ENCODE measurements at places on chromosomes 16 and 17. TPM values are rescaled to one million over a fixed set of nuclear protein-coding genes. Genes with fewer than 3 reads are reported as not detected.

DNA sequence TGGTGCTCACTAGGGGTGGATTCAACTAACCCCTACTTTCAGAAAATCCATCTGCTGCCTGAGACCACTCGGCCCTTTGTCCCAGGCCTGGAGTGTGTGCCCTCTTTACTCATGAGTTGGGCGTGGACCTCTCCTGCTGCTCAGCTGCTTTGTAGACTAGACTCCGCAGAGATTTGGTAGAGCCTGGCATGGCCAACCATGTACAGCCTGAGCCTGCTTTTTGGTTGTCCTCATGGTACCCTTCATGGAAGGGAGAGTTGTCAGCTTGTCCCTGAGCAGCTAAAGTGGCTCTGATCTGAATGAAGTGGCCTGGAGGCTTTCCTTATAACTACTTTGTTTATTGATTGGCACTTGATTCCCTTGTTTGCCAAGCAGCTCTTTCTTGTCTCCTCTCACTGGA is 1.5 kb downstream of the EDC4 start:
- no peak for DNase-seq

DNA sequence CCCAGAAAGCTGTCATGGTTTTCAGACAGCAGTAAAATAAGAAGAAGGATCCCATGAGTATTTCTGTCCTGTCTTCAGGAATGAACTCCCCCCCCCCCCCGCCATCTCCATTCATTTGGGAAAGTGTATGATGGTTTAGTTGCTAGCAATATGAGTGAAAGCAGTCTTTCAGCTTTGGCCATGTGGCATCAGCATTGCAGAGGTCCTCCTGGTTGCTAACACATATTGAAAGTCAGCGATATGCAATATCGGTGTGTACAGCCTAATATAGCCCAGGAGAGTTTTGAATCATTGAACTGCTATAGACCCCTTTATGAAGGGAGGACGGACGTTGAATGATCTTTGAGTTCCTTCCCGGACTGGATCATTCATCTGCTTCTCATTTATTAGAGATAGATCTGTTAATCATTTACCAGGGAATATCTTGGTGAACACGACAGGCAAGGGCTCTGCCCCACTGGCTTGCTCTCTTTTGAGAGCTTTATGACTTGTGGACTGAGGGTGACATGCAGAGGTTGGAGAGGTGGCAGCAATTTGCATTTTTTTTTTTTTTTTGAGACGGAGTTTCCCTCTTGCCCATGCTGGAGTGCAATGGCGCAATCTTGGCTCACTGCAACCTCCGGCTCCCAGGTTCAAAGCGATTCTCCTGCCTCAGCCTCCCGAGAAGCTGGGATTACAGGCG is 25.2 kb downstream of the DEF8 start:
- no peak for DNase-seq

DNA sequence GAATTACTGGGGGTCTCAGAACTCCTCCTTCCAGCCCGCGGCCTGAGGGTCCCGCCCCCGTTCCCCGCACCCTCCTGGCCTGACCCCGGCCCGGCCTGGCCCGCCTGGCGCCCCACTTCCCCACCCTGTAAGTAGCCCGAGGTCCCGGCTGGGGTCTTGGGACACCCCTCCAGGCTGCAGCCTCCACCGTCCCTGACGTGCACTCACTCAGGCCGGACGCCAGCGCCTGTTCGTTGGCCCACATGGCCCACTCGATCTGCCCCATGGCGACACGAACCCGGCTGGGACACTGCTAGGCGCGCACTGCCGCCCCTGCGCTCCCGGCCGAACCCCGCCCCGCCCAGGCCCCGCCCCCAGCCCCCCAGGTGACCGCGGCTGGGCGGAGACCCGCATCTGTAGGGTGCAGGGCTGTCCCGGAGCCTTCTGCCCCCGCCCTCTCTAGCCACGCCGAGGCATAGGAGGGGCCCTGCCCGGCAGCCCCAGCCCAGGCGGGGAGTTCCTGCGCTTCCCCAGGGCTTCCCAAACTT is at the start of gene CYBA:
Gene CYBA (minus strand): TSS at position 305 of the 527 bp plus-strand sequence. CDS start 40 bp downstream, at position 265.
- no peak for DNase-seq

DNA sequence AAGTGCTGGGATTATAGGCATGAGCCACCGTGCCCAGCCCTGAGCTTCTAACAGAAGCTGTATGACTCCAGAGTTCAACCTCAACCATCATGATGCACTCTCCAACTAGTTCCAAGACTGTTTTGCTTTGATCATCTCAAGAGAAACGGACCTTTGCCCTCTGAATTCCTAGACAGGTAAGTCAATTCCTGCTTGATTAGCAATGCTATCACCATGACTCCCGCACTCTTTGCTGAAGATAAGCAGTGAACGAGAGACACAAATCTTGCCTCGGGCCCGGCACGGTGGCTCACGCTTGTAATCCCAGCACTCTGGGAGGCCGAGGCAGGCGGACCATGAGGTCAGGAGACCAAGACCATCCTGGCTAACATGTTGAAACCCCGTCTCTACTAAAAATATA is 22.2 kb downstream of the ANKFY1 start:
- DNase-seq: no peak

GRCh38 chr17:37310940-37311339 is 64.8 kb upstream of the C17orf78 start:
- DNase-seq: no peak

Gene EXOC3L1
- 6.3 TPM for polyA plus RNA-seq

Gene ABCA10
- polyA plus RNA-seq: 3.0 TPM

Gene NDRG4
- 7.9 TPM for polyA plus RNA-seq

DNA sequence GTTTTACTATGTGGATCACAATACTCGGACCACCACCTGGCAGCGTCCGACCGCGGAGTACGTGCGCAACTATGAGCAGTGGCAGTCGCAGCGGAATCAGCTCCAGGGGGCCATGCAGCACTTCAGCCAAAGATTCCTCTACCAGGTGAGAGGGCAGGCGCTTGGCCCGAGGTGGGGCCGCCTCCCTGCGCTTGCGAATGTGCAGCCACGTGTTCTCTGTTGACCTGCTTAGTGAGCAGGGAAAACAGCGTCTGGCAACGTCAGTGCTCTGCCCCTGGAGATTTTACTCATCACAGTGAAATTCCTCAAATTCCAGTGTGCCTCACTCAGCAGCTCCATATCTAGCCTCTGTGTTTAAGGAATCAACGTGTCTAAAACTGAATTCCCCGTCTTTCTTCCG is 33.4 kb upstream of the CLEC18A start:
- peak; percentile 28 for DNase-seq

DNA sequence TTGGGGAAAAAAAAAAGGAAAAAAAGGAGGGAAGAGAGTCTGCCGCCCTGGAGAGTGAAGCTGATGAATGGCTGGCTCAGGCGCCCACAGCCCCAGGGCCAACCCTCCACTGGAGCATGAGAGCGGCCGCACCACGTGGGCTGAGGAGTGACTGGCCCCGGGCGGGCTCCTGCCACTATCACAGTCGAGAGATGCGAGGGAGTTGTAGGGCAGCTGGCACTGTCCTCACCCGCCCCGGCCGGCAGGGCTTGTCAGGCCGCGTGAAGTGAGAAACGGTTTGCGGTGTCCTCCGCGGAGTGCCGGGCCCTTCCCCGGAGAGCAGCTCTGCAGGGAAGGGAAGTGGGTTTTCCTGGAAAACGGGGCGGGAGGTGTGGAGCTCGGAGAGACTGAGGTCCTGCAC is 45.9 kb downstream of the JPH3 start:
- DNase-seq: no peak

- DNase-seq: no peak
These were observed 12.1 kb downstream of the CUEDC1 start for GRCh38 chr17:57943140-57943539.

Gene KRTAP9-2
- polyA plus RNA-seq: not detected

- DNase-seq: no peak
These were observed 8.2 kb downstream of the CNGB1 start for GRCh38 chr16:57962756-57963155.

Gene C1QTNF8
- polyA plus RNA-seq: not detected

Gene TP53TG3D
- polyA plus RNA-seq: 0.31 TPM

Gene PRSS27
- polyA plus RNA-seq: 1.5 TPM

- no peak for DNase-seq
These were observed 7.4 kb upstream of the MMP2 start for GRCh38 chr16:55471448-55472097.

Gene PGS1
- 42.2 TPM for polyA plus RNA-seq

Gene ABCC11
- 0.22 TPM for polyA plus RNA-seq

Gene MGAT5B
- 1.6 TPM for polyA plus RNA-seq

GRCh38 chr17:40963838-40964237 is 2.9 kb downstream of the KRT39 start:
- no peak for DNase-seq

- DNase-seq: no peak
These were observed 47.5 kb downstream of the MAP2K6 start for GRCh38 chr17:69461951-69462369.

Gene TAC4
- 0.37 TPM for polyA plus RNA-seq

DNA sequence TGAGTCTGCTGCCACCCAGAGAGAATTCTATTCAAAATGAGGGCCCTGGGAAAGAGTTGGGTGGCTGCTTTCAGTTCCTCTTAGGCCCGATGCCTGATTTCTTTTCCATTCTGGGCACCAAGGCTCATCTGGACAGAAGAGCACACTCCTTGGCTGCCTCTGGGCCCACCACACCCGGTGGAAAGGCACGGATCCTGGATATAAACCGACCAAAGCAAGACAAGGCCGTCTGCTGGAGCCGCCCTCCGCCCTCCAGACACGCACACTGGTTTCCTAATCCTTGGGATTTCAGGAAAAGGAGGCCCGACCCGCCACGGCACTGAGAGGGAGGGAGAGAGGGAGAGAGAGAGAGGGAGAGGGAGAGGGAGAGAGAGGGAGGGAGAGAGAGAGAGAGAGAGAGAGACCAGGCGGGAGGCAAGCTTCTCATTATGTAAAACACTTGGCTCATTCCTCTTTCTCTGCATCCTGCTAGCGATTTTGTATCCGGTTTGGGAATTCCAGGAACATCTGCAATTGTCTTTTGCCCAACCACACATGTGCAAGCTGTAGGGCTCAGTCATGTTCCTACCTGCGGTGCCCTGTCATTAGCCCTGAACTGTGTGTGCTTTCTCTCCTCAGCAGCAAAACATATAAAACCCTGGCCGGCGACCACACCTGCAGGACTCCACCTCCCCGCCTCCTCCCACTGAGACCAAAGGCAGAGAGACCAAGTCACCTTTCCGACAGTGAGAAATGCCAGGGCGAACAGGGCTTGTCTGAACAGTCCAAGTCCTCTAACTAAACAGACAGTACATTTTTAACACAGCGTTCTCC is 347.2 kb downstream of the SOX9 start:
- DNase-seq: no peak

- no peak for DNase-seq
These were observed 25.1 kb upstream of the CDH15 start for GRCh38 chr16:89146211-89147005.

DNA sequence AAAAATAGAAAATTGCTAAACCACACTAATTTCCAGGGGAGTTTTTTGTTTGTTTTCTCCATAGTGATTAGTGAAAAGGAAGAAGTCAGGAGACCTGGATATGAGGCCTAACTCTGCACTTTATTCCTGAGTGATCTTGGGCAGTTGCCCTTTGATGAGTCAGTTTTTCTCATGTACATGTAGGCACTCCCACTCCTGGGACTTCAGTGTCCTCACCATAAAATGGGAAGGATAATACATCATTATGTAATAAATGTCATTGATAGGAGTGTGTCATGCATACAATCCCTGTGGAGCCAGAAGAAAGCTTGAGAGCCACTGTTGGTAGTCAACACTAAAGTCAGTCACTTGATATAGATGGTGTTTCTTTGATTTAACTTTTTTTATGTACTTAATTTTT is 32.5 kb downstream of the WIPF2 start:
- no peak for DNase-seq

DNA sequence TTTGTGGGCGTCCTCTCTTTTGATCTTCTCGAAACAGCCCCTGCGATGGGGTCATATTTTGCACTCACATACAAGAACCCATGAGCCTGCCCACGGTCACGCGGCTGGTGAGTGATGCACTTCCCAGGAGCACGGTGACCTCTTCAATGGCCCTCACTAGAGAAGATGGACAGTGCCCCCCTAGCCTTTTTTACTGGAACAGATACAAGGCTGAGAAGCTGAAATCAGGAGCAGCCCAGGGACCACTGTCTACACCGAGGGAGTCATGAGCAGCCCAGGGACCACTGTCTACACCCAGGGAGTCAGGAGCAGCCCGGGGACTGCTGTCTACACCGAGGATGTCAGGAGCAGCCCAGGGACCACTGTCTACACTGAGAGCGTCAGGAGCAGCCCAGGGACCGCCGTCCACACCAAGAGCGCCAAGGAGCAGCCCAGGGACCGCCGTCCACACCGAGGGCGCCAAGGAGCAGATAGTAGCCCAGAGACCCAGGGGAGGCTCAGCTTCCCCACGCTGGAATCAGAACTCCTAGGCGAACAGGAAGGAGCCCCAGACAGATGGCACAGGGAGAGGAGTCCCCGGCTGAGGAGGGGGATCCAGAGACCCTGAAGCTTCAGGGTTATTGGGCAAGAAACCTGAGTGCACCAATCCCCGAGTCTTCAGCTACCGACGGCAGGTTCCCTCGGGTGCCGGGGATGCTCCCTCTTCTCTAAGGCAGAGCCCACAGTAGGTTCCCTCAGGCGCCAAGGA is 23.7 kb downstream of the ACSF3 start:
- no peak for DNase-seq

Gene TMEM114
- polyA plus RNA-seq: 0.11 TPM

Gene CCL5
- 1.9 TPM for polyA plus RNA-seq

Data from renal cortex interstitium (tissue), 15 donors.